ENCODE measurements at places on chromosomes 12 and 14. TPM values are rescaled to one million over a fixed set of nuclear protein-coding genes. Genes with fewer than 3 reads are reported as not detected.
A peak's percentile ranks its signal among the peaks of the same experiment; 100 is the strongest.

- DNase-seq, result no peak
Observed at GRCh38 chr12:34384693-34385092, 362.4 kb downstream of the ALG10 start.

MYO1H gene
- total RNA-seq, result not detected

DNA sequence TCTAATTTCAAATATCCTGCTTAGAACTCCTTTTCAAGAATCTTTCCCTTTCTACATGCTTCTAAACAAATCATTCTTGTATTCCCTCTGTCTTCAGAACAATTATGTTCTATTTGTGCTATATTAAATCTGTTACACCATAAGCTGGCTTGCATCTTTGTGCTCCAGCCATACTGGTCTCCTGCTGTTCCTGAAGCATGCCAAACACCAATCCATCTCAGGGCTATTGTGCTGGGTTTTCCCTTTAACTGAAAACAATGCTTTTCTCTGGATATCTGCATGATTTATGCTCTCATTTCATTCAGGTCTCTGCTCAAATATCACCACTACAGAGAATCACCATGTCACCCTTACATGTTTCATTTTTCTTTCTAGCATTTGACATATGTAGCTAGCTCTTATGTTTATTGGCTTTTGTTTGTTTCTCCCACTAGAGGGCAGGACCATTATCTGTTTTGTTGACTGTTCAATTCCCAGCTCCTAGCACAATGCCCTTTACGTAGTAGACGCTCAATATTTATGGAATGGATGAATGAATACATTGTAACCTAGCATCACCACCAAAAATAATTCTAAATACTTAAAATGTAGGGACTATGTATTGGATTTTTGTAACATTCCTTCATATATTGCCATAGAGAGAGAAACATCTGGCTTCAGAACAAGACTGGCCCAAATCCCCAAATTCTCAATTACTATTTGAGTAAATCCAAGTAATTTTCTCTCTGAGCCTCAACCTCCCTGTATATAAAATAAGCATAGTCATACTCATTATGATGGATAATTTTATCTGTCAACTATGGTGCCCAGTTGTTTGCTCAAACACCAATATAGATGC is 302.0 kb upstream of the SYT1 start:
- DNase-seq, result no peak

MYF5 gene
- total RNA-seq, result not detected

ARMH4 gene
- total RNA-seq, result 8.8 TPM

- DNase-seq, result no peak
Observed at GRCh38 chr14:25237845-25238244, 187.9 kb upstream of the STXBP6 start.

DNA sequence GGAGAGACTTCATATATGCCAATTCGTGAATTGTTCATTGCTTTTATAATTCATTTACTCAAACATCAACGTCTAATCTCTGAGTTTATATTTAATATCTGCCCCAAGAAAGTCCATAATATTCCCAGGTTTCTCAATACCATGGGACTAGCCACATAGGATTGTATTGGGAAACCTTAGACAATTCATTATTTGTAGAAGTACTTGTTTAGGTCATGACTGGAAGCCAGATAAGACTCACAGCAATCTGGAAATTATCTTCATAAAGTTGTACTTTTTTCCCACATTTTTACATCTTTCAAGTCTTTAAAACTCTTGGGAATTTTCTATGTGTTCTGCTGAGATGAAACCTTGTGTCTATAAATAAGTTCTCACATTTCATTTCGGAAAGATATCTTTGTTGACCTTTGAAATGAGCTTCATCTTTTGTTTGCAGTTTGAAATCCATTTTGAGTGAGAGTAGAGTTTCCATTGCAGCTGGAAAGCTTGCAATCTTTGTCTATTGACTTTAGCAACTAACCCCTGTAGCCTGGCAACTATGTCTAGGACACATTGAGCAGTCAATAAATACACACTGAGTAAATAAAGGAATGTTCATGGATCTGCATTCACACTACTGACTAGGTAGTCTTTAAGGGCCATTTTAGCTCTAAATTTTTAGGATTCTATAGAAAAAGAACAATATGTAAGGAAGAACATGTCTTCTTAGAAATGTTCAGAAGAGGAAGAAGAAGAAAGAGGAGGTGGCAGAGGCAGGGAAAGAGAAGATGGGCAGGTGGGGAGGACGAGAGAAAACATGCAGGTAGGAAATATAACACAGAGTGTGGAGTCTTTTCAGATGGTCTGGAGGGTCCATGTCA is 154.4 kb downstream of the LRIG3 start:
- no peak for DNase-seq

- no peak for DNase-seq
Observed at GRCh38 chr12:52615912-52616311, 2.4 kb downstream of the KRT73 start.

ESR2 gene
- total RNA-seq, result 5.2 TPM

- DNase-seq, result no peak
Observed at GRCh38 chr12:85920324-85920947, 46.3 kb downstream of the NTS start.

CACNA1C gene
- 2.4 TPM for total RNA-seq

DNA sequence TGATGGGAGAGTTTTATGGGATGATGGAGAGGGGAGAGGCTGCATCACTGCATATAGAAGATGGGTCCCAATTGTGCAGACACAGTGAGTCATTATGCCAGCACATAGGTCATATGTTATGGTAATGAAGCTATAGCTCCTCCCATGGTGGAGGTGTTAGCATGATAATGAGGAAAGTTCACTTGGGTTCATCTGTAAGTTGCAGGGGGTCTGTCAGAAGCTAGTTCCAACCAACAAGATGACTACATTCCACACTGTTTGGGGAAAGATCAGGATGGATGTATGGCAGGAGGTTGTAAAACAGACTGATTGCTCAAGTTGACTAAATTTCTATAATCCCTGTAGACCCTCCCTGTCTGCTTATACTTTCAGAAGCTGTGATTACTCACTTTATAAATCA is 561.3 kb downstream of the C12orf50 start:
- DNase-seq, result no peak

- no peak for DNase-seq
Observed at GRCh38 chr14:63726499-63726898, 1.4 kb downstream of the SGPP1 start.

WNT1 gene
- total RNA-seq, result not detected

DNA sequence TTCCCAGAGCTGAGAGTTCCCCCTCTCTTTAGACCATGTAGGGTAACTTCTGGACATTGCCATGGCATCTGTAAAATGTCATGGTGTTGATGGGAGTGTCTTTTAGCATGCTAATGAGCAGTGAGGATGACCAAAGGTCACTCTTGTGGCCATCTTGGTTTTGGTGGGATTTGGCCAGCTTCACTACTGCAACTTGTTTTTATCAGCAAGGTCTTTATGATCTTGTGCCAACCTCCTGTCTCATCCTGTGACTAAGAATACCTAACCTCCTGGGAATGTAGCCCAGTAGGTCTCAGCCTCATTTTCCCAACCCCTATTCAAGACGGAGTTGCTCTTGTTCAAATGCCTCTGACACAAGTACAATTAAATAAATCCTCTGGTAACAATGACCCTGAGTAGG is 244.4 kb downstream of the NEDD1 start:
- DNase-seq, result peak; percentile 7

GRCh38 chr14:95206534-95206933 is 49.2 kb upstream of the DICER1 start:
- DNase-seq, result no peak

DNA sequence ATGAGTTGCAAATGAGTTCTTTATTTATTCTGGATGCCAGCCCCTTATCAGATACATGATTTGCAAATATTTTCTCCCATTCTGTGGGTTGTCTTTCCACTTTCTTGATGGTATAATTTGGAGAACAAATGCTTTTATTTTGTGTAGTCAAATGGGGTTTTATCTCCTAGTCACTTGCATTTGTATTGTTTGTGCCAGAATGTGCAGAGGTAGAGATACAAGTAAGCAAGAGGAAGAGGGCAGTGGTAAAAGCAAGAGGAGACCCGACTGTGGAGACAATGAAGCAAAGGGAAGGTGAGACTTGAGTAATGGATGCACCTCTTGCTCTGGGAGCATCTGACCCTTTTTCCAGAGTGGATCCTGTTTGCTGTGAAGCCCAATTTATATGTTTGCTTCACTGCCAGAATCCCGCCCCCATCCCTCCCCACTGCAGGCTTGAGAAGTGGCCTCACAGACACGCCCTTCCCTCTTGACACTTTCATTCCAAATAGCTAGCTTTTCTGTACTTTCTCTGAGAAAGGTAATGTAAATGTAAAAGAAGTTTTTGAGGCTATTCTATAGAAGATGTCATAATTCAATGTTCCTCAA is 786 bp upstream of the PFKM start:
- DNase-seq, result no peak

DNA sequence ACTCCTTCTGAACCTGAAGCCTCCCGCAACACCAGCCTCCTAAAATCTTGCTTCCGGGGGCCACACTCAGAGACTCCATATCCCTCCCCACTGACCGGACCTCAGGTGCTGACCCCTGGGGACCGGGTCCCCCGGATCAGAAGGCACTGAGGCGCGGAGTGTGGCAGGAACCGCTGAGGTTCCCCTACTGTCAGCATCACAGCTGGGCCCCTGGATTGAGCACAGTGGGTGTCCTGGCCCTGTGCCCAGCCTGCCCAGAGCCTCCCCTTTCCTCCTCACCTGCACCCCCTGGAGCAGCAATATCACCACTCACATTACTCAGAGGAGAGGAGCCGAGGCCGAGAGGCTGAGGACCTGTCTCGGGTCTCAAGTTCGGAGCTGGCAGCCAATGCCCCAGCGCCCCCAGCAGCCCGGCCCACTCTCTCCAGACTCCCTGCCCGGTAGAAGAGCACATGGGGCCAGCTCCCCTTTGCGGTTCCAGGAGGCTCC is 101.2 kb upstream of the EIF5 start:
- DNase-seq, result no peak

GRCh38 chr14:52861403-52861802 is 70.0 kb upstream of the GNPNAT1 start:
- DNase-seq, result no peak

- DNase-seq, result no peak
Observed at GRCh38 chr12:77549383-77550128, 281.1 kb upstream of the NAV3 start.

GRCh38 chr12:99234702-99235101 is 412.9 kb upstream of the GARIN6 start:
- no peak for DNase-seq
